ENCODE measurements at places on chromosomes 4 and X.

DNA sequence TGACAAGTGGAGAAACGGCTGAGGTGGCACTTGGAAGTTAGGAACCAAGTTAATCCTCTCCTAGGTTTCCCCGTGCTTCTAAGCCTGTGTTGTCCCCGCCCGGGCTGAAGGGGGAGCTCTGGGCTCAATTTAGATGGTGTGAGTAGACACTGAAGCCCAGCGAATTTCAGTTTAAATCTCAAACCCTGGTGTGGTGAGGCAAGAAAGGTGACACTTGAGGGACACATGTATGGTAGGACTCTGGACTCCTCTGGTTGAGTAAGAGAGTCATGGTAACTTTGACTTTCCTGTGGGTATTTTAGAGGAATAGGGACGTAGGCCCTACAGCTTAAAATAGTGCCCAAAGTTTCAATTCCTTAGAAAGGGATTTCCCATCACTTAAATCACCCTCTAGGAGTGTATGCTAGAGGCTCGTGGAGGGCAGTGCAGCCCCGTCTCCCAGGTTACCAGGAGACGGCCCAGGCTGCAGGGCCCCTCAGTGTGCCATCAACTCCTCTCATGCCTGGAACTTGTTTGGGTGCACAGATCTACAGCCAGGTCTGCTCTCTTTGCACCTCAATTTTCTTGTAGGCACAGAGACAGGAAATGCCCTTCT lies 24.0 kb downstream of the HAND2 start:
- DNase-seq = peak; percentile 9

DNA sequence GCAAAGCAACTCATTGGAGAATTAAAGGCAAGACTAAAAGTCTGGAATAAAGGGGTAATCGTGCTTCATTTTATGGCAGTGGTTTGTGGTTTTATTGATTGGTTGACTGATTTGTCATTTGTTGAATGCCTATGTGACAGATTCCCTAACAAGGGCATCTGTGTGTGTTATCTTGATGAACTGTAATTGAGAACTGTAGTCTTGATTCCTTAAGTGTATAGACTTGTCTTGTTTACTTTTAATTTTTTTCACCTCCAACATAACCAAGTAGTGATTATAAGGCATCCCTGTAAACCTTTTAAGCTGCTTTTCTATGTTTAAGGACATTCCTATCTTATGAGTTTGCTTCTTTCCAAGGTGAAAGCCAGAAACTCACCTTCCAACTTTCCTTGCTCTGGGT lies 216.0 kb upstream of the TAPT1 start:
- no peak for DNase-seq

DNA sequence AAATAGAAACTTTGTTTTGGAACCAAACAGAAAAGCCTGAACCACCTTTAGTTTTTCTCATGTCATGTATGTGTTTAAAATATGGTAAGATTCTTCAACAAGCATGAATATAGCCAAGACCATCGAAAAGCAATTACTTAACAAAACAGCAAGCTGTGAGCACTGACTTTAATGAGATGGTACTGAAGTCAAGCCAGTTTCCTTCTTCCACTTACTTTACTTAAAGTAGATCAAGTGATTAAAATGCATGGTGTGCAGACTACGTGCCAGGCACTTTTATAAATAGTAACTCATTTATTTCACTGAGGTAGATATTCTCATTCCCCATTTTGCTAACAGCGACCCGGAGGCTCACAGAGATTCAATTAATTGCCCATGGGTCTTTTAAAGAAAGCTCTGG lies 46.2 kb upstream of the FGFBP2 start:
- DNase-seq = no peak

DNA sequence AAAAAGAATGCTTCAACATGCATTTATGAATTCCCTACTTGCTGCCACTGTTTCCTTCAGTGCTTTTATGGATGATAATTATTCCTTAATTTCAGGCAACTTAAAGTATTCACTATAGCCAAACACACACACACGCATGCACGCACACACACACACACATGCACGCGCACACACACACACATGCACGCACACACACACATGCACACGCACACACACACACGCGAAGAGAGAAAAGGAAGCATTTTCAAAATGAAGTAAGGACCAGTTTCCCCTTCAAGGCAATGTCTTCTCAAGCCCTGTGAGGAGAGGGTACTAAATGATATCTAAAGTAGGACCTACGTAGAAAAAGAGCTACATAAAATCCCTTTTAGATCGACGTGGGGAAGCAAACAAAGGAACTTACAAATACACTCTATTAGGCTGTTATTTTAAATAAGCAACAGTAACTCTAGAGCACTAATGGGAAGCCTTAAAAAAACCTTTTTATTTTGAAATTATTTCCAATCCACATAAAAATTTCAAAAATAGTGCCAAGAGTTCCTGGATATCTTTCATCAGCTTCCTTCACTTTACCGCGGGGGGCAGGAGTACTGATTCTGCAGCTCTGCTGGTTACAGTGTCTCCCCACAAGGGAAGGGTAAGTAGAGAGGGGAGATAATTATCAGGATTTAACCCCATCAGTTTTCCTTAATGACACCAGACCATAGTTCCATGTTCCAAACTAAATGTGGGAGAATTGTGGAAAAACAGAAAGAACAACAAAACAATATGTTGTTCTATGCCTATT lies 13.7 kb downstream of the IRF2 start:
- no peak for DNase-seq

- DNase-seq = no peak
Observed at GRCh38 chrX:123993904-123994635, 32.6 kb downstream of the STAG2 start.

DNA sequence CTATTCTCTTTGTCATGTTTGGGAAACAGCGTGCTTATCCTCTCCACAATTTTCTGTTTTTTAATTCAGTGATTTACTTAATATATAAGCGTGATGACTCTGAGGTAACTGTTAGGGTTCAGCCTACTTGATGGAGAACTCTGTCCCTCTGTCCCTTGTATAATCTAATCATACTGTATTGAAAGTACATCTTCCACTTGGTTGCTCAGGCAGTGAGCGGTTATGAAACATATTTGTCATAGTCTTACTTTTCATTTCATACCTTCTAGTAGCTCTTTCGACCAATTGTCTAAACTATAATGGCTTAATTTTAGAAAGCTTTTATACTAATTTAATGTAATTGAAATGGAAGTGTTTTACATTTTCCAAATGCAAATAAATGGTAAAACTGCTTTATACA lies 469.0 kb downstream of the TLL1 start:
- no peak for DNase-seq

- DNase-seq = no peak
Observed at GRCh38 chr4:61501812-61502211, 301.7 kb downstream of the ADGRL3 start.

DNA sequence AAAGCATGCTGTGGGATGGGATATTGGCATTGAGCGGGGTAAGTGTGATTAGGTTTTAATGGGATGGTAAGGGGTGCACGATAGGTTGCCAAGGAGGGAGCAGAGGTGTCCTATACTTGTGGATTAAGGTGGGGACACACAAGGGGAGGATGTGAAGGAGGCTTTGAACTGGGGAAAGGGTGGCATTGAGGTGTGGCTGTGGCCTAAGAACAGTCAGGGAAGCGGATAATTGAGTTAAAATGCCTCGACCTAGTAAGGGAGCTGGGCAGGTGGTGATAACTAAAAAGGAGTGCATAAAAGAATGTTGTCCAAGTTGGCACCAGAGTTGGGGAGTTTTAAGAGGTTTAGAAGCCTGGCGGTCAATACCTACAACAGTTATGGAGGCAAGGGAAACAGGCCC lies 17.5 kb downstream of the KLKB1 start:
- no peak for DNase-seq

DNA sequence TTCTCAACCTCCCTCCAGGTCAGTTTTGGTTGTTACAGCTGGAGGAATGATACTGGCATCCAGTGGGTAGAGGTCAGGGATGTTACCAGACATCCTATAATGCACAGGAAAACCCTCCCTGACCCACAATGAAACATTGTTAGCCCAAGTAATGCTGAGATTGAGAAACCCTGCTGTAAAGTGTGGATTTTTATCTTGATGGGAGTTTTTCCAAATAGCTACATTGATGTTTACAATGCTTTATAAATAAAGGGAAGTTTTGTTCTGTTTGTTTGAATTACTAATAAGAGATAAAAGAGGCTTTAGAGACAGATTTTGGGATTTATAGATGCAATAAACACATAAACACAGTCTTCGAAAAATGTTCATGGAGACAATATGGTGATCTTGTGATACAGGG lies 194.0 kb upstream of the NUDT6 start:
- DNase-seq = no peak

GRCh38 chrX:29148511-29148910 lies 561.3 kb downstream of the IL1RAPL1 start:
- no peak for DNase-seq

DNA sequence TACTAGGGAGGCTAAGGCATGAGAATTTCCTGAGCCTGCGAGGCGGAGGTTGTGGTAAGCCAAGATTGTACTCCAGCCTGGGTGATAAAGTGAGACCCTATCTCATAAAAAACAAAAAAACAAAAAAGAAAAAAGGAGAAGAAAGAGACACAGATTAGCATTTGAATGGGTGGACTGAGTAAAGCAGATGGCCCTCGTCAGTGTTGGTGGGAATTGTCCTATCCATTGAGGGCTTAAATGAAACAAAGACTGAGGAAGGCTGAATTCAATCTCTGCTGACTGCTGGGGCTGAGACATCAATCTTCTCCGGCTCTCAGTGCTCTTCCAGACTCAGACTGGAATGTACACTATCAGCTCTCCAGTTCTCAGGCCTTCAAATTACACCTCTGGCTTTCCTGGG lies 136.8 kb downstream of the SLC7A11 start:
- no peak for DNase-seq

GRCh38 chr4:85787133-85787532 lies 312.2 kb downstream of the ARHGAP24 start:
- DNase-seq = no peak

DNA sequence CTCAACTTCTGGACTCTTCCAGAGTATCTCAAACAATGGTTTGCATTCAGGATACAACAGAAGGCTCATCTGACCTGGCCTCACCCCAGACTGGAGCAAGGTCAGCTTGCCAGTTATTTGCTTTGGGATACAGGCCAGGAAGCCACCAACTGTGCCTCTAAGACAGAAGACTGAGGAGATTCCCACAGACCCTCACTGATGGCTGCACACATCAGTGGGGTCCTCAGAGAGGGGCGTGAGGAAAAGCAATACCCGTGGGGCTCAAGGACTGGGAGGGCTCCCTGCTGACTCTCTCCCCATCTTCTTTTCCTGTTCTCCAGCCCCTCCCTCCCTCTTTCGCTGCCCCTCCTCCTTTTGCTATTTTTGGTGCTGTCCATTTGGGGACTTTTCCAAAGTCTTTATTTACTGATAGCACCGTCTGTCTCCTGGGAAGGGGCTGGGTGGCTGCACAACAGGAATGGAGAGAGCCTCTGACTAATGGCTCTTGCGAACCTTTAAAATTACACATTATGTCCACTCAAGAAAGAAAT lies 23.2 kb downstream of the RELL1 start:
- DNase-seq = no peak

DNA sequence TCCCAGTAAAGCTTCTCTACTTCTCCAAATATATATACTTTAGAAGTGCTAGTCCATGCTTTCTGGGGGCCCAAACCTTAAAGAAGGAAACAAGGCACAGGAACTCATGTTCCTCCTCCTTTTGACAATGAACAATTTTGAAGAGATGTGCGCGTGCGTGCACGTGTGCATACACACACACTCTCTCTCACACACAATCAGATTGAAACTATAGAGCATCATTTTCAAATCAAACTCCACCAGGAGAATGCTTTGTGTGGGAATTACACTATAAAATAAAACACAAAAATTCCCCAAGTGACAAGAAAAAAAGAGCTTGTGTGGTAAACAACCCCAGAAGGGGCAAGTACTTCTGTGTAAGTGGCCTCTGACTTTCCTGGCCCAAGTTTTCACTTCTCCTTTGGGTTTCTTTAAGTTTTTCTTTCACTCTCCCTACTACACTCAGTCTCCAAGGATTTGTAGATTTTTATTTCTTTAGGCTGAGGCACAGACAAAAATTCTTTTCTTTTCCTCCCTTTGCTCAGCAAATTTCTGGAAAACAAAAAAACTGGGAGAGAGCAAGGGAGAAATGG lies 46.6 kb upstream of the SHISA3 start:
- no peak for DNase-seq

DNA sequence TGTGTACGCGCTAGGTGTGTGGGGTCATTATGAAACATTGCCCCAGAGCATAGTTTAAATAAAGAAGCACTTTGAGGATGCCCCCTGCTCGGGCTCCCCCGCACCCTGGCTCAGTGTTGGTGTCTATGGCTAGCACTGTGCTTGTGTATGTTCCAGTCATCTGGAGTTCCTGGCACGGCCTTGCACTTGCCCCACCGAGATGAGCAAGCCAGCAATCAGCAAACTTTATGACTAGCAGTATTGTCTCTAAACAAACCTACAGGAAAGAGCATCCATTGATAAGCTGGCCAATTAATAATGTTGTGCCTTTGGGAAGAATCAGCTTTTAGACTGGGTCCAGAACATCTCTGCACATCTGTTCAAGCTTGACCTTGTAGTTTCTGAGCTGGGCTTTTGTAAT lies 707 bp upstream of the SHROOM4 start:
- no peak for DNase-seq

- DNase-seq = no peak
Observed at GRCh38 chr4:139918591-139918990, 235.4 kb downstream of the MAML3 start.

- DNase-seq = no peak
Observed at GRCh38 chr4:5416637-5417036, 291.7 kb downstream of the EVC2 start.

- DNase-seq = no peak
Observed at GRCh38 chr4:123749383-123749782, 352.8 kb downstream of the SPRY1 start.

DNA sequence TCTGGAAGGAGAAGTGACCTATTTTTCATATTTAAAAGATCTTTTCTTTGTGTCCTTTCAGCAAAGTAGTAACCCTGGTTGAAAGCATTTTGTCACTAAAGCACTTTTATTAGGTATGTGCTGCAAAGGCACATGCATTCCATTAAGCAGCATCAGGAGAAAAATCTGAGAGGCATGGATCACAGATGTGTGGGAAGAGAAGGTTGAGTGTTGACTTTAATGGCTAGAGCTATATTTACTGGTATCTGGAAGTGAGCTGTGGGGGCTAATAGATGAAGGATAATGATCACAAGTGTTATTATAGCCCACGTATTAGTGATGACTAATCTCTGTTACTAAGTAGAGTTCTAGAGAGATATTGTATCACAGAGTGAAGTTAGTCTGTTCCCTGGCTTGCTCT lies 1520.7 kb downstream of the ARAP2 start:
- no peak for DNase-seq

GRCh38 chr4:85147481-85148076 lies 181.1 kb upstream of the WDFY3 start:
- peak; percentile 19 for DNase-seq

- DNase-seq = no peak
Observed at GRCh38 chr4:171978216-171978615, 165.0 kb downstream of the GALNTL6 start.

GRCh38 chr4:70787496-70787895 lies 52.2 kb downstream of the GRSF1 start:
- no peak for DNase-seq

GRCh38 chr4:188206783-188207182 lies 67.5 kb downstream of the TRIML1 start:
- DNase-seq = no peak

- no peak for DNase-seq
Observed at GRCh38 chr4:163440040-163440439, 33.5 kb downstream of the TKTL2 start.

All from hematopoietic multipotent progenitor cell treated with erythropoietin and hydrocortisone succinate and interleukin-3 and kit ligand, for 17 days (in vitro differentiated cells).